Epithelial cell of prostate (primary cell): ENCODE measurements at places on chromosomes 1 and 21.

DNA sequence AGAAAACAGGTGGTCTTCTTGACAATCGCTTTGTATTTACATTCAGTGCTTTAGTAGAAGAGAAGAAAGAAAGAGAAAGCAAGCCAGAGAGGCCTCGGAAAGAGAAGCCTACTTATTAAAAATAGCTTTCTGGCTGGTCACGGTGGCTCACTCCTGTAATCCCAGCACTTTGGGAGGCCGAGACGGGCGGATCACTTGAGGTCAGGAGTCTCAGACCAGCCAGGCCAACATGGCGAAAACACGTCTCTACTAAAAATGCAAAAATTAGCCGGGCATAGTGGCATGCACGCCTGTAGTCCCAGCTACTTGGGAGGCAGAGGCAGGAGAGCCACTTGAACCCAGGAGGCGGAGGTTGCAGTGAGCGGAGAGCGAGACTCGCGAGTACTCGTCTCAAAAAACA lies 1.8 kb upstream of the SLC19A2 start:
- DNase-seq = no peak

GRCh38 chr1:47568763-47569162 lies 130.9 kb downstream of the FOXD2 start:
- DNase-seq = no peak

GRCh38 chr1:3042481-3042880 lies 21.2 kb downstream of the ACTRT2 start:
- DNase-seq = no peak

DNA sequence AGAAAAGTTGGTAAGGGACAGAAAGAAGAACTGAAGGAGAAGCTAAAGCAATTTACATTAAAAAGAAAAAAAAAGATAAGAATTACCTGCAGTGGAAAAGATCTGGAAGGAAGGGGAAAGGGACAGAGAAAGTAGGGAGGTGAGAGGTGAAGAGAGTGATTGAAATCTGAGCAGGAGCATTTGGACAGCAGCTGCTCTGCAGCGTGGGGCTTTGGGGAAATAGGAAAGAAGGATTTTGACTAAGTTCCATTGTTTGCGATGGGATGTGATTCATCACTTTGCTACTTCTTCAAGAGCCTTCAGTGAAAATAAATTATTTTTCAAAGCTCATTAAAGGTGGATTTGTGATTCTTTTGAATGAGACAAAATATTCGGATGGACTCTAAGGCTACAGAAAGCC lies 26.1 kb upstream of the NMNAT2 start:
- no peak for DNase-seq

DNA sequence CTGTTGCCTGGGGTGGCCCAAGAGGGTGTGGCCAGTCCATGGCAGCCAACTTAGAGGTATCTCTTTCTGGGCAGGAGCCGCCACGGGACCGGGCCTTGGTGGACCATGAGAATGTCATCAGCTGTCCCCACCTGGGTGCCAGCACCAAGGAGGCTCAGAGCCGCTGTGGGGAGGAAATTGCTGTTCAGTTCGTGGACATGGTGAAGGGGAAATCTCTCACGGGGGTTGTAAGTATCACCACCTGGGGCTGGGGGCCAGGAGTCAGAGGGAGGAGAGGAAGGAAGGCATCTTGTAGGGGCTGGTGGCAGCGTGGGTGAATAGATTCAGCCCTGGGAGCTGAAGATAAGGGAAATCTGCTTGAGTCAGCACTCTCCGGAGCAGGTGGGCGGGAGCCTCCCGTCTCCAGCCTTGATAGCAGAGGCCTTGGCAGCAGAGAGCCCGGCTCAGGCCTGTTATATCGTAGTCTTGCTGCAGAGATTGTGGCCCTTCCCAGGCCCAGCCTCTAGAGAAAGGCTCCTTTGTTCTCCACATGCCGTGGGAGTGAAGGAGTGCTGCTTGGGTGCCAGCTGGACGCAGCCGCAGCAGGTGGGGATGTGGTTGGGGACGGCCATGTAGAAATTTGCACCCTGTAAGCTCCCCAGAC lies 25.4 kb downstream of the PHGDH start:
- DNase-seq = no peak

- no peak for DNase-seq
These were observed 24.4 kb downstream of the TBX15 start for GRCh38 chr1:118963456-118964430.

GRCh38 chr1:88208389-88208788 lies 475.7 kb upstream of the PKN2 start:
- DNase-seq = no peak

- no peak for DNase-seq
These were observed 136.8 kb downstream of the KCNK2 start for GRCh38 chr1:215219372-215219771.

GRCh38 chr1:45608175-45609156 lies 15.4 kb downstream of the CCDC17 start:
- DNase-seq = no peak

- no peak for DNase-seq
These were observed 57.1 kb upstream of the COL18A1 start for GRCh38 chr21:45347712-45348499.

GRCh38 chr1:93798291-93798690 lies 80.7 kb downstream of the DNTTIP2 start:
- DNase-seq = no peak

DNA sequence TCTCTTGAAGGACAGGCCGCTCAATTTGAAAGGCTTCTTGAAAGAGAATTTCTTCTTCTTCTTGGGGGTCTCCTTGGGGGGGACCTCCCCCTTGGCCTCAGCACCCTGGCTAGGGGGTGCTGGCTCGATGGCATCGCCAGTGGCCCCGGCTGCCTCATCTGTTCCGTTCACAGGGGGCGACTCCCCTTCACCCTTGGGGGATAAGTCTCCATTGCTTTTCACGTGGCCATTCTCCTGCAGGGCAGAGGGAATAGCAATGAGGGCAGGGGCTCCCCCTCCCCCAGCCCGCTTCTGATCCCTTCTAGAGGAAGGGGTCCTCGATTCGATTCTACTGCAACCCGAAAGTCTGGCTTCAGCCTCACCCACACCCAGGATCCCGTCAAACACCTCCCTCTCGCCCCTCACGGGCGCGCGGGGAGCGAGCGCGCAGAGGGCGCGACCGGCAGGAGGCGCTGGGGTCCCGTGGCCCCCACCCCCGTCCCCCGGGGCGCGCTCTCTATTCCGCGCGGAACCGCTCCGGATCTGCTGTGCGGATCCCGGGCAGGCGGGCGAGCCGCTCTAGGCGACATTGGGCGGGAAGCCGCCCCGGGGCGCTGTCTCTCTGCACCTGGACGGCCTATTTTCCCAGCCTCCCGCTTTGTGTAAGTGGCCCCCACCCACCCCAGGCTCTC lies 1.0 kb downstream of the MARCKSL1 start:
- no peak for DNase-seq

GRCh38 chr1:2979191-2980072 lies 41.8 kb upstream of the ACTRT2 start:
- DNase-seq = no peak

DNA sequence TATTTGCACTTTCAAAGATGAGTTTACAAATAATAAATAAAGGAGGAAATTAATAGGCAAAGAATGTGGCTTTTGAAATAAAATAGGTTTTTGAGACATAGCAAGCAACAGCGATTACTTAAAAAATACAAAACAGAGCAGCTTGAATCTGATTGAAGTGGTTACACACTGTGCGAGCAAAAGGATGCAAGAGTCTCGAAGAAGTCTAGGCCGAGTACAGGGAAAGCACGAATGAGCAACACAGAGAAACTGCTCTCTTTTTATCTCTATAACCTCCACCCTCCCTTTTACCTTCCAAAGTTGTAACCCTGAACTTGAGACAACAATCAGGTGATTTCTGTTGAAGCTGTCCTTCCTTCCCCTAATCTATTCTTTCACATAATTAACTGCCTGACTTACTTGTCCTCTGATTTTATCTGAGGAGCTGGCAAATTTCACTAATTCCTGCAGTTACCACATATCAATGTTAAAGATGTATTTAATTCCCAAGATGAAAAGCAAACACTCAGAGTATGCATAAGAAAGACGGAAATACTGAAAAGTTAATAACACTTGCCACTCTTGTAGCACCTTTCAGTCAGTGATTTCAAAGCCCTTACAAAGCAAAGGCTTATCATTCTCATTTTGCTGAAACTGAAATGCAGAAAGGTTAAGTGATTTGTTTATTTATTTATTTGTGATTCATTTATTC lies 1030.1 kb downstream of the ADGRL2 start:
- DNase-seq = no peak

- no peak for DNase-seq
These were observed 73.8 kb downstream of the RPE65 start for GRCh38 chr1:68375919-68376318.

- DNase-seq = peak; percentile 86
These were observed 7.6 kb upstream of the FLG2 start for GRCh38 chr1:152367436-152367835.

- DNase-seq = peak; percentile 92
These were observed 23.9 kb upstream of the RPTN start for GRCh38 chr1:152182944-152183361.

GRCh38 chr1:17904290-17904689 lies 149.2 kb downstream of the ACTL8 start:
- DNase-seq = no peak

DNA sequence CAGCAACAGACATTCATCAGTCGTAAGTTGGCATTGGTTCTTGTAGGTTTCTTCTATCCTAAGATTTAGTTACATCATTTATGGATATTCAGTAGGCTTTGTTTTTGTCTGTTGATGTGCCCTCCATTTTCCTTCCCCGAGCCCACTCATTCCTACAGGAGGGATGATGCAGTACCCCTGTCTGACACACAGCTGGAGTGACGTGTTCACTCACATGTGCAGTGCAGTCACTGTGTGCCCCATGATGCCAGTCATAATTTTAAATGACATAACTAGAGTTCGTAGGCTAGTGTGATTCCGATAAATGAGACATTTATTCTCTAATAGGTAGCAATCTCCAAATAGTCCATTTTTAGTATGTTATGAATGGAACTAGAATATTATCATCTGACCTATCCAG lies 438.4 kb downstream of the DSCAM start:
- no peak for DNase-seq

DNA sequence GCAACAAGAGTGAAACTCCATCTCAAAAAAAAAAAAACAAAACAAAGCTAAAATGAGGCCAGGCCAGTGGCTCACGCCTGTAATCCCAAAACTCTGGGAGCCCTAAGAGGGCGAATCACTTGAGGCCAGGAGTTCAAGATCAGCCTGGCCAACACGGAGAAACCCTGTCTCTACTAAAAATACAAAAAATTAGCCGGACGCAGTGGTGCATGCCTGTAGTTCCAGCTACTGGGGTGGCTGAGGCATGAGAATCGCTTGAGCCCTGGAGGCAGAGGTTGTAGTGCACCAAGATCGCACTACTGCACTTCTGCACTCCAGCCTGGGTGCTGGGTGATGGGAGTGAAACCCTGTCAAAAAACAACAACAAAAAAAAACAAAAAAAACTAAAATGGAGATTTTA lies 191.2 kb upstream of the SGIP1 start:
- DNase-seq = no peak

DNA sequence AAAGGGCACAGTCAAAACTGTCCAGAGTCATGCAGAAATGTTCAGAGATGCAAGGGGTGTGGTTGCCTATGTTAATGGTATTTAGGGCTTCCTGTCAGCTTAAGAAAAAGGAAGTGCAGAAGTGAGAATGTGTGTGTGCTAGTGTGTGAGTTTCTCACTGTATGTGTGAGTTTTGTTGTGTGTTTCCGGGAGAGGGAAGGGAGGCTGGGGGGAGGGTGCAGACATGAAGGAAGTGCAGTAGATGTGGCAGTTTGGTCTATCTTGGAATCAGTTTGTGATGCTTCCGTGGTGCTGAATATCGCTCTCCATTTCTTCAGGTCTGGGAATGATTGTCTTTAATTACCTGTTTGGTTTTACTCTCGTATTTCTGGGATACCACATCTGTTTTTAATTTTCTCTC lies 16.5 kb upstream of the ATP6V1G3 start:
- DNase-seq = no peak

DNA sequence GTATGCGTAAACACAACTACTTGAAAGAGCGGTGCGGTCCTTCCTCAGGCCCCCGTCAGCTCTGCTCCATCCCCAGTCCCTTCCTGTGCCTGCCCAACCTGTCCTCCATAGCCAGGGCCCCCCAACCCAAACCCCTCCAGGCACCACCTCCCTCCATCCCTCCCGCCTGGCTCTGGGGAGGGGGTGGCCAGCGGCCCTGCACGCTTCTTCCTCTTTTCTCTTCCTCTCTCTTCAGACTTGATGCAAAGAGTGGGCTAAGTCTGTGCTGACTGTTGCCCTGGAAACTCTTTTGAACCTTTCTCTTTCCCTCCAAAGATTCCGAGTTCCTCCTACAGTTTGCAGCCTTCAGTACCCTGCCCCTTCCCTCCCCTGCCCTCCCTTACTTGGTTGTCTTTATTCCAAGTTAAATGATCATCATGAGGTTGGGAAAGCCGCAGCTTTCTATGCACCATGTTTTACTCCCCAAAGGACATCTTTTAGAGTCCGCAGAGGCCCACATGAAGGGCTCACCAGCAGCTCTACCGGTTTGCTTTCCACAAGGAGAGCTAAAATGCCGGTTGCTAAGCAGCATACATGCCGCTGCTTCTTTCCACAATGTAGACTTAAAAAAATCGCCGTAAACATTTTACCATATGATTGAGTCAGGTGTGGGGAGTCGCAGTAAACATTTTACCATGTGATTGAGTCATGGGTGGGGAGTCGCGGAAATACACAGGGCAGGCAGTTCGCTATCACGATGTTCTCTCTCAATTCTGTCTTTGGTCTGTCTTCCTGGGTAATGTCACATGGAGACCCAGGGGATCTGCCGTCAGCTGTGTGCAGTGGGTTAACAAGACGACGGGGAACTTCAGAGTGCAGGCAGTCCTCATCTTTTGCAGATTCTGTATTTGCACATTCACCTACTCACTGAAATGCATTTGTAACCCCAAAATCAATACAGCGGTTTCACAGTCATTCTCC lies 525.3 kb downstream of the KIF26B start:
- DNase-seq = no peak

DNA sequence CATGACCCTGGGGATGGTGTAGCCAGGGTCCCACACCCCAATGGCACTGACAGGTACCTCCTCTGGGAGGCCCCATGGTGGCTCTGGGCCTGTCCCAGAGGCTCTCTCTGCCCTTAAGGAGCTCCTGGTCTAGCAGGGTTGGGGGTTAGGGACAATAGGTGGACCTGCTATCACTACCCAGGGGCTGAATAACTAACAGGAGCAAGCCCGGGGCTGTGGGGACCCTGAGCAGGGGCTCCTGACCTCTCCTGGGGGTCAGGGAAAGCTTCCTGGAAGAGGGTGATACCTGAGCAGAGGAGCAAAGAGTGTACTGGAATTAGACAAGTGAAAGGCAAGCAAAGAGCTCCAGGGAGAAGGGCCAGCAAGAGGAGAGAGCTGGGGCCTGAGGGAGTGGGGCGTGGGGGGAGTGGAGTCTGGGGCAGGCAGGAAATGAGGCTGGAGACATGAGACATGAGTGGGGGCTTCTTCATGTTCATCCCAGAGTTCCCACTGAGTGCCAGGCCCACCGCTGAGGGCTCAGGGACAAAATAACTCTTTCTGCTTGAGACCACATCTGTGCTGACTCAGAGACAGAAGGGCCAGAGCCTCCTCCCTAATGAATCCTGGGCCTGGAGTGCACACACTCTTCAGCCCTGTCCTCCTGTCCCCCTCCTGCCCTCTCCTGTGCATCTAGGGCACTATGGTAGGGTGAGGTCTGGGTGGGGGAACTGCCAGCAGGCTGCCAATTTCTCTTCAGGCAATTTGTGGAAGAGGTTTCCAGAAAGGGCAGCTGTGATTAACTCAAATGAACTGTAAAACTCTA lies 517.6 kb downstream of the PTPRU start:
- no peak for DNase-seq
